ENCODE measurements at places on chromosomes 6 and 20.

- no peak for DNase-seq
Measured at GRCh38 chr6:46419576-46420002, 71.7 kb downstream of the RCAN2 start.

GRCh38 chr6:167209577-167209975 is 51.8 kb upstream of the GPR31 start:
- DNase-seq = no peak

DNA sequence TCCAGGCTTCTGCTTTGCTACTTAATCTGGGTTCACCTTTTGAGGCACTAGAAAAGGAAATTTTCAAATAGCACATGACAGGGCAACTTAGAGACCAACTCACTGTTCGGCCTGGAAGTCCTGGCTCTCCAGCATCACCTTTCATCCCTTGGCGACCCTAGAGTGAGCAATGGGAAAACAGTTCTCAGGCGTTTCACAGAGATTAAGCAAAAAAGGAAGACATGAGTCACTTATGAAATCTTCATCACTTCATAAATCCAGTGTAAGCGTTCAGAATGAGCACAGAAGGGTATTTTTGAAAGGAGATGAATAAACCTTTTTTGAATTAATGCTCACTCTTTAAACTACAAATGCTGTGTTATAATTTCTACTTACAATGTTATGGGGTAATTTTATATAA is 104.0 kb downstream of the COL12A1 start:
- no peak for DNase-seq

DNA sequence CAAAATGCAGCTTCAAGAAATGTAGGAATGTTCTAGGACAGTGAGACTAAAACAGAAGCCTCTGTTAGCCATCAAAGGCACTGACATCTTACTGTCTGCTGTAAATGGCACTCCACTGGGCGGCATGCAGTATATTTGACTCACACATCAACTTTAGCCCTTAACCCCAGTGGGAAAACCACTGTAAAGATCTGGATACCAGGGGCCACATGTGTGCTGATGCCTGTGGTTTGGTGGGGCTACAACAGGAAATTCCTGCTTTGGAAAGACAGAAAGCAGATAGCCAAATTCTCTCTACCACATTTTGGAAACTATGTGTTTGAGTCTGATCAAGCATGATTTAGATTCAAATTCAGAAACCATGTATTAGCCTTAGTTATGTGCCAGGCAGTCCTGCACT is 4.3 kb downstream of the PFDN4 start:
- no peak for DNase-seq

DNA sequence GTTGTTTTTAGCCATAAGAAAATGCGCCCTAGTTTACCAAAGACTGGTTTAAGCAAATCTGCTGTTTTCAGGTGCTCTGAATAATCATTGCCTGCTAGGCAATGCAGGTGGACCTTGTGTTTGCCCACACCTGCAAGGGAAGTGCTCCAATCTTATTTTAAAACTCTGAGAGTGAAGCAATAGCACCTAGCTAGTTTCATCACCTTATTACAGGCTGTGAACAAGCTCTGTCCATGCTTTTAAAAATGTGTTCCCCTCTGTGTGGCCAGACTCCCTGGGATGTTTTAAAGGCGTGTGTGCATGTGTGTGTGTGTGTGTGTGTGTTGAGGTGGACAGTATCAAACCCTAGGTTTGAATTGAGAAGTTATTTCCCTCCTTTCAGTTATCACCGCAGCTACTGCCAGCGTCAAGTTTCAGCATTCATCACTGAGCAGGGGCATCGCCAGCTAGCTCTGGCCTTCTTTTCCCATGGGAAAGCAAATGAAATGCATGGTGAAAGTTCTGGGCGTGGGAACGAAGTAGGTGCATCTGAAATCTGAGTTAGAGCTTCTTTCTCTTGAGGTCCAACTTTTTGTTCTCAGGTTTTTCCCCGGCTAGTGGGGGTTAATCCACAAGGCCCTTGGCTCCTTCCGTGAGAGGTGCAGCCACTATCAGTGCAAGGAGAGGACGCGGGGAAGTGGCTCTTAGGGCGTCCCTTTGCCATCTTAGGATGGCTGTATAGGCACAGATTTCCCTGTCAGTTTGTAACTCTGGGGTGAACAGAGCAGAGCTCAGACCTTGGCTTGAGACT is 30.8 kb downstream of the DUSP22 start:
- no peak for DNase-seq

DNA sequence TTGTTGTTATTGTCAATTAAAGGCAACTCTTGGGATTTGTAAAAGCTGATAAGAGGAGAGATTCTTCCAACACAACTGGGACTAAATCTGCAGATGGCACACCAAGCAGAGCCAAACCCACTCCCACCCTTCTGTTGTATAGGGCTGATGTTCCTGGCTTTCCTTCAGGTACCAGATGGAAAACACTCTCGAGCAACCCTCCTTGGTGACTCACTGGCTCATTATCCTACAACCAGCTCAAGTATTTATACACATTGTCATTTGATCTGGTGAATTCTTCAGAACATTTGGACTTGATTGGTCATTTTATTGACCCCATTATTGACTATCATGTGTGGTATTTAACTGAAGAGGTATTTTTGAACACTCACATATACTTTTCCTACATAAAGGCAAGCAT is 190.3 kb upstream of the PCSK2 start:
- no peak for DNase-seq

DNA sequence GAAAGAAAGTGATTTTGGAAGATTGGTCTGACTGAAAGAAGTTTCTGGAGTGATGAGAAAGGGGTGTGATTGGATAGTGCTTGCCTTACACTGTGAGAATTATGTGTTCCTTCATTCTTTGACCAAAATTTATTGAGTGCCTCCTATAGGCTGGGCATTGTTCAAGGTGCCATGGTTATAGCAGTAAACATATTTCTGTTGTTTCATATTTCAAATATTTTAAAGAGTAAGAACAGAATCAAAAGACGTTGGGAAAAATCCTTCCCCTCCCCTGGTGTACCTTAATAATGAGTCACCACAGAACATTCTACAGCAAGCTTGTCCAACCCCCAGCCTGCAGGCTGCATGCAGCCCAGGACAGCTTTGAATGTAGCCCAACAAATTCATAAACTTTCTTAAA is 78.6 kb downstream of the GCLC start:
- no peak for DNase-seq

GRCh38 chr20:46683939-46684750 is 5.1 kb downstream of the TP53RK start:
- no peak for DNase-seq

DNA sequence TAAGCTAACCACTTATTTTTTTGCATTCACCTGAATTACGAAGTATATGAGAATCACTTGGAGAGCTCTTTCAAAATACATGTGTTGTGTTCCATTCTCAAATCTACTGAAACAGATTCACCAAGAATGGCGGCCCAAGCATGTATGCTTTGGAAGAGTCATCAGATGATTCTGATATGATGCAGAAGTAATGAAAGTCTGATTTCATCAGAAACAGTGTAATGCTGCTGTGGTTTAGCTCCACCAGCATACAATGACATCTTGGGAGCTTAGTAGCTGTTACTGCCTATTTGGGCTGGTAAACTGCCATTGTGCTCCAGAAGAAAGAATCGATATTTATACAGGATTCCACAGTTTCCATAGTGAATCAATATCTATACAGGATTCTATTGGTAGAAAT is 52.9 kb downstream of the UBR2 start:
- no peak for DNase-seq

GRCh38 chr6:133376743-133377142 is 135.6 kb downstream of the EYA4 start:
- no peak for DNase-seq

- DNase-seq = no peak
Measured at GRCh38 chr6:64325093-64325492, 689.5 kb downstream of the PHF3 start.

DNA sequence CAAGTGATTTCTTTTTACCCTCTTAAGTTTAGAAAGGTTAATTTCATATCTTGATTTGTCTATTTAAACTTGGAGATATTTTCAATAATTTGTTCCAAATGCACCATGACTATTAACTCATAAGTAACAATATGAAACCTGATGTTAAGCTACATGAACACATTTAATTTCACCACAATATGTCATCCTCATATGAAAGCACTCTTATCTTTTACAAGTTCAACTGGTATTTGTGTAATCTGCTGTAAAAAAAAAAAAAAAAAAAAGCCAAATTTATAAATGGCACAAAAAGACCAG is 110.4 kb downstream of the HFE start:
- DNase-seq = no peak

DNA sequence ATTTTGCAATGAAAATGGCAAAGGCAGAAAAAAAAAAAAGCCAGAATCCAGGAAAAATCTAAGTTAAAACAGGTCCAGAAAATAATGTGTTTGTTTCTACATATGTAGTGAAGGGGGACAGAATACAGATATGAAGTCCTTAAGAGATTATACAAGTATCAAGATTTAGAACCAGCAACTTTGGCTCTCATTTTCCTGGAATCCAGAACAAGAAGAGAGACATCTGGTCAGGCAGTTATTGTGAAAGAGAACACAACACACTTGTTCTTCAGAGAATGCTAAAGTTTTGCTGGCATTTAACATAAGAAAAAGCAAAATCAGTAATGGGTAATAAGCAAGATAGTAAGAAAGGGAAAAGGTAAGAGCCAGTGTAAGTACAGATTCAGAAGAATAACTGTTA is 21.1 kb downstream of the BAG2 start:
- DNase-seq = no peak

DNA sequence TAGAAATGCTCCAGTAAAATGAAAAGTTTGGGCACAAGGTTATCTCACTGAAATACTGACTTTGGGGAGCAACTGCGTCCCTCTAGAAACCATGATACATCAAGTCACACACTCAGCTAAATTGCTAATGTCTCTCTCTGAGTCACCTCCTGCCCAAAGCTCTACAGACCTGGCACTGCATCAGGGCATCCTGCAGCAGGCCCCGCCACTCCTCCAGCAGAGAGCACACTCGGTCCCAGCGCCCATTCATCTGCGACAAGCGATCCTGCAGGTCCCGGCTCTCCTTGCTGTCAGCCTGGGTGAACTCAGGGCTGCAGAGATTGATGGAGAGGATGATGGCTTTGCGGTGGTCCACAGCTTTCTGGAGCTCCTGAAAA is 329.0 kb downstream of the ESR1 start:
- no peak for DNase-seq

GRCh38 chr20:61683721-61684120 is 382.0 kb downstream of the TAF4 start:
- DNase-seq = no peak

GRCh38 chr6:28682542-28682941 is 156.9 kb downstream of the GPX5 start:
- DNase-seq = no peak

DNA sequence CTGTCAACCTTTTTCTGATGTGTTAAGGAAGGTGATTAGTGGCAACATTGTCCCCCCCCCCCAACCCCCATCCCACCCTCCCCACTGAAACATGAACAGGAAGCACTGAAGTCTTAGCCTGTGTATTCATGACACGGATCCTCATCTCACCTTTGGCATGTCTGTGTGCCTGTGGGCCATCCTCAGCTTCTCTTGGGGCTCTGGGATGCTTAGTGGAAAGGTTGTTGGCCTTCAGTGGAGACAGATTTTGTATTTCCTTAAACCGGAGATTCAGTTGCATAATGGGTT is 93.6 kb downstream of the RREB1 start:
- DNase-seq = no peak

GRCh38 chr20:21509079-21509596 is 4.7 kb downstream of the NKX2-2 start:
- no peak for DNase-seq

DNA sequence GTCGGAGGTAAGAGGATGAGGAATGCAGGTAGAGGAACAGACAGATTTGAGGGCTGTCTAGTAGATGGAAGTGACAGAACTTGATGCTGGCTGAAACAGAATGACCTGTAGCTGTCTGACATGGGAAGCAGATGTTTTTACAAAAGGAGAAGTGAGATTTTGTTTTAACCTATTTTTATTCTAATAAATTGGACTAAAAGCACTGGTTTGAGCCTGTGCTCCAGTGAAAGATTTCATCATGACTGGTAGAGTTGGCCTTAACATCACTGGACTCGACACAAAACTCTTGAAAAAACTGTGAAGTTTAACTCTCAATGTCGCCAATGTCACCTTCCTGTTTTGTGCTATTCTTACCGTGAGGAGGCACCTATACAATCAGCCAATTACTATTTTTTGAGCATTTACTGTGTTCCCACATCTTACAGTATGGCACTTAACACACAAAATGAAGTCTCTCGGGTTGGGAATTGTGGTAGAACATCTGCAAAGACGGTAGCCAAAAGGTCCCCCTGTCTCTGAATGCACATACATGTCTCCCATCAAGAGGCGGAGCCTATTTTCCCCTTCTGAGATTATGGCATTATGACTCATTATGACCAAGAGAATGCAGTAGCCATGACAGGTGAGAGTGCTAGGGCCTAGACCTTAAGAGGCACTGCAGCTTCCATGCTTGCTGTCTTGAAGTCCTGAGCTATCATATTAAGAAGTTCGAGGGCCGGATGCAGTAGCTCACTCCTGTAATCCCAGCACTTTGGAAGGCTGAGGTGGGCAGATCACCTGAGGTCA is 93.2 kb downstream of the FOXF2 start:
- no peak for DNase-seq

DNA sequence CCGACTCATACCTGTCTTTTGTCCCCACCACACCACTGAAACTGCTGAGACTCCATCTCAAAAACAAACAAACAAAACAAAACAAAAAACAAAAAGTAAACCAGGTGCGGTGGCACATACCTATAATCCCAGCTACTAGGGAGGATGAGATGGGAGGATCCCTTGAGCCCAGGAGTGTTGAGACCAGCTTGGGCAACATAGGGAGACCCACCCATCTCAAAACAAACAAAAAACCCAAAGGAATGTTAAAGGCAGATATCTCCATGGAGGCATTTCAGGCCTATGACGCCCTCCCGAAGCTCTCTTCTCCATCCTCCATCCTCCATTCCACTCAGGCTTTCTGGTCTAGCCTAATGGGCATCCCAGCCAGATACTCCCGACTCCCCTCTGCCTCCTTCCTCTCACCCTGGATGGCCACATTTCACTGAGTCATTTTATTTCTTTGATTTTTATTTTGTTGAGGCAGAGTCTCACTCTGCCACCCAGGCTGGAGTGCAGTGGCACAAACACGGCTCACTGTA is 3.2 kb upstream of the SLC4A11 start:
- DNase-seq = no peak

DNA sequence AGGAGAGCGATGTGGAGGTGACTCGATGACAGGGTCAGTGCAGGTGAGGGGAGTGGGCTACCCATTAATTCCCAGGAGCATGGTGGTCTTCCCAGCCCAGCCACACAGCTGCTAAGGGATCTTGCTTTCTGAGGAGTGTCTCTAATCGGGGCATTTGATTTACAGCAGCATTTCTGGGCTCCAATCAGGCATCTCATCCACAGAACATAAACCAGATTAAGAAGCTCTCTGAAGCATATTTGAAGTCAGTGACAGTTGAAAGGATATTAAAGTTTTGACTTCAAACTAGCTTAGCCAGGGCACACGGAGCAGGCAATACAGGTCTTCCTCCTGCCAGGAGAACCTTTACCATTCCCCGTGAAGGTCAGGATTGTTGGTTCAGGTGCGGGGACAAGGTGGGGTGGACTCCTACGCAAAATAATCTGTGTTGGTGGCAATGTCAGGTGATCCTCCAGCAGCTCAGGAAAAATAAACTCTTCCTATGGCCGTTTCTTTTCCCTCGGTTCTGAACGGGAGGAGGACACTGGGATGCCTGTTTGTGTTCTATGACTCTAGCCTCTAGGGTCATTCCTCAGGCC is 39.9 kb upstream of the ZNF831 start:
- no peak for DNase-seq
